ENCODE measurements at places on chromosomes 6 and 20.
A peak's percentile ranks its signal among the peaks of the same experiment; 100 is the strongest.

- no peak for DNase-seq
These were observed 22.7 kb upstream of the TGM6 start for GRCh38 chr20:2358006-2358405.

- DNase-seq = no peak
These were observed 16.3 kb downstream of the LRRC1 start for GRCh38 chr6:53811082-53811481.

DNA sequence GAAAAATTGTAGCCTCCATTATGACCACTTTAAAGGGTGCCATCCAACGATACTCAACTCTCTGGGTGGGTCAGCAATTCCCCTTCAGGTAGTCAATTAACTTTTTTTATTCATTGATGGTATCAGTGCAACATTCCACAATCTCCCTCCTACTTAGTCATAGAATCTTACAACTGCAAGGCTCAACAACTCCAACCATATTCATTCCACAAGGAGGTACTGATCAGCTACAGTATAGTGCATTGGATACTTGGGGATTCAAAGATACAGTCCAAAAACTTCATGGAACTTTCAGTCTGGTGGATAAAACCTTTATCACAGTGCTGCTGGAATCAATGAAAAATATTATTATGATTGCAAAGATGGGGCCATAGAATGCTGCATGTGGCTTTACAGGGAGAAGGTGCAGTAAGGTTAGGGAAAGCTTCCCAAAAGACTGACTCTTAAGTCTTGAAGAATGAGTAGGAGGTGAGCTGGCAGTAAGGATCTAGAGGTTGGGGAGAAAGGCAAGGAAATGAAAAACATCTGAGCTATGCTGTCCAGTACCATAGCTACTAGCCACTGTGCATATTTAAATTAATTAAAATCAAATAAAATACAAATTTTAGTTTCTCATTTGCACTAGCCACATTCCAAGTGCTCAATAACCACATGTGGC lies 314.7 kb upstream of the PRDM1 start:
- DNase-seq = no peak

DNA sequence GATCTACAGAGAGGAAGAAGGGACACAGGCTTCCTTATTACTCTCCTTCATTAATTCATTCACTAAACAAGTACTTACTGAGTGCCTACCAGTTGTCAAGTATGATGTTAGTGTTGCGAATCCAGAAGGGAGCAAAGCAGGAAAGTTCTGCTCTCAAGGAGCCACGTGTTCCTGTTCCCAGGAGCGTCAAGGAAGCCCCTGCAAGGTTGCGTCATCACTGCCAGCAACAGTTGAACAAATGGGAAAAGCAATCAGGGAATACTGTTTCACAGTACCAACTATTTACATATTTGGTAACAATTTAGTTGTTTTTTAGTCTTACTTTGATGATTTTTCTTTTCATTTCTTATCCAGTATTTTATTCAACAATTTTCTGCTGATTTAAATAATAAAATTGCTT lies 310.0 kb downstream of the FOXA2 start:
- DNase-seq = no peak

DNA sequence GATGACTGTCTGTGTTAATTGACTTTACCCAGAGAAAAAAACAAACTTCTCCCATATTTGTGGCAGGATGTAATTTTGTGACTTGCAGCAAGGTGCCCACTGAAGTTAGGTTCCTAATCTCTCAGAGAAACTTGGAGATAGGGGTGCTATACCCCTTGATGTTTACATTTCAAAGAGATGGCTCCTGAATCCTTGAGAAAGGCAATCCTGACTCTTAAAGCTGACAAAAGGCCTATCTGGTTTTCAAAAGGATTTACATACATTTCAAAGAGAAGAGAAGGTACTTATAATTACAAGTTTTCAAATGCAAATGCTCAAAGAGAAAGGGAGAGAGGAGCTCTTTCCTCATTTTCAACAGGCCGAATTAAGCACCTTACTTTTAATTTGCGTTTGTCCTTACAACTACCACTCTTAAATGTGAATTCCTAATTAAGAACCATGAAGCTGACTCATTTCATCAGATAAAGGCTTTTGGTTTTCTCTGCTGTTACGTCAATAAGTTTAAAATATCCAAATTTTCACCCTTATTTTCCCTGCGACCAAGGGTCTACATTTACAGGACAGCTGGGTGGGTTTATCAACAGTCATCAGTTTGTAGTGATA lies 711.8 kb upstream of the MAP3K7 start:
- DNase-seq = no peak

DNA sequence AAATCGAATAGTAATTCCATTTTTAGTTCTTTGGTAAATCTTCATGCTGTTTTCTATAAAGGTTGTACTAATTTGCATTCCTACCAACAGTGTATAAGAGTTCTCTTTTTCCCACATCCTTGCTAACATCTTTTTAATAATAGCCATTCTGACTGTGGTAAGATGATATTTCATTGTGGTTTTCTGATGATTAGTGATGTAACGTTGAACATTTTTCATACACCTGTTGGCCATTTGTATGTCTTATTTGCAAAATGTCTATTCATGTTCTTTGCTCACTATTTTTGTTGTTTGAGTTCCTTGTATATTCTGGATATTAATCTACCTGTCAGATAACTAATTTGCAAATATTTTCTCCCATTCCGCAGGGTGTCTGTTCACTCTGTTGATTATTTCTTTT lies 64.5 kb downstream of the LIN28B start:
- no peak for DNase-seq

- DNase-seq = no peak
These were observed 17.6 kb downstream of the SLC18B1 start for GRCh38 chr6:132780770-132781371.

- no peak for DNase-seq
These were observed 139.4 kb downstream of the RNGTT start for GRCh38 chr6:88823998-88824397.

GRCh38 chr6:30647242-30648116 lies 546 bp downstream of the C6orf136 start:
- peak; percentile 76 for DNase-seq

DNA sequence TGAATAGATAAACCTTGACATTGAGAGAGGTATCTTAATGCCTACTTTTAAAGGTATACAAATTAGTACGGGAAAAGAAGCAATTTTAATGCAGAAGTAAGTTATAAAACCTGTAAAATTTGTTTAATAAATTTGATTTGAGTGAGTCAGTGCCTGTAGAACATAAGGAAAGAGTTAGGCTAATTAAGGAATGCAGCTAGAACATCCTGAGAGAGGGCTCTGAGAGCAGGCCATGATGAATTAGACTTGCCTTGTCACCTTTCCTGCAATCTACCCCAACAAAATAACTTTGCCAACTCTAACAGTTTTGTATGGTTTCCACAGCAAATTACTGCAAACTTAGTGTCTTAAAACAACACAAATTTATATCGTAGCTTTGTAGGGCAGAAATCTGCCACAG lies 700.8 kb downstream of the RFPL4B start:
- DNase-seq = no peak

- no peak for DNase-seq
These were observed 750.6 kb upstream of the MMS22L start for GRCh38 chr6:98033617-98034016.

DNA sequence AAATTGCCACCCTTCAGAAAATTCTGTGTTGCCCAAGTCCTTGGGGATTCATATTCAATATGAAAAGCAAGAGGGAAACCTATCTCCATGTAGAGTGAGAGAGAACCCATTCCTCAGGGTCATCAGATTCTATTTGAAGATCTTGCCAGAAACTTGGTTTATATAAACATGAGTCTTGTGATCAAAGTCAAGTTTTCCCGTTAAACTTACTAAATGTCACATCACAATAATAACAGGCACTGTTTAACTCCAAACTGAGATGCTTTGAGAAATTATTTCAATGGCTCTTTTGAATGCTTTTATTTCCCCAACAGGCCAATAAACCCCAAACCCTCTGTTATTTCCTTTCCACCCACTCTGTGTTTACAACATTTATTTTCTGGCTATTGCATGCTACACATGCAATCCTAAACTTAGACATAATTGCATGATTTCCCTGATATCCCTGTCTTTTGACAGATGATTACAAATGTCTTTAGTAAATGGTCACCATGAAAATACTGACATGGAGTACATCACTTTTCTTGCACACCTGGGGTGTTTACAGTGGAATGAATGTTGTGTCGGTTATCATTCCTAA lies 31.1 kb upstream of the SSTR4 start:
- DNase-seq = no peak

DNA sequence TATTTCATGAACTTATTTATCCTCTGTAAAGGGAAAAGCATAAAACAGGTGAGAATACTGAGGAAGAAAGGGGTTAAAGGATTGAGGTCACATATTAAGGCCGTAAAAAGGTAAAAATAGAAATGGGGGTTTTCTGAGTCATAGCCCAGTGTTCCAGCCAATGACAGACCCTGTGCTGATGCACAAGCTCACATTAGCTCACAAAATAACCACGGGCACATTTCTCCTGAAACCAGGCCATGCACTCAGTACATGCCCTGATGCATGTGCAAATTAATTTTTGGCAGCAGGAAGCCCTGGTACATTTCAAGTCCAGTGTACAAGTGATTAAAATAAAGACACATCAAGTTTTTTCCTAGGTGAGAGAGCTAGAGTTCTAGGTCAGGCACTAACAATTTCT lies 194.4 kb downstream of the TMEM200A start:
- DNase-seq = no peak

DNA sequence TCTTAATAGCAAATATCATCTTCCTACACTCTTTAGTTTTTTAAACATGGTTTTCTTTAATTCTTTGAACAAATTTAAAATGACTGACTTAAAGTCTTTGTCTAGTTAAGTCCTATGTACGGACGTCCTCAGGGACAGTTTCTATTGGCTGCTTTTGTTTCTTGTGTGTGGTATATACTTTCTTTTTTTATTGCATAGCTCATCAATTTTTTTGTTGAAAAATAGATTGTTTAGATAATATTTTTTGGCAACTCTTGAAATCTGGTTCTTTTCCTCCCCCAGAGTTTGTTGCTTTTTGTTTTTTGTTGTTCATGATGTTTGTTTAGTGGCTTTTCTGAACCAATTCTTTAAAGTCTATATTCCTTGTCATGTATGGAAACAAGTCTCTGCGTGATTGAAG lies 479.8 kb downstream of the PREX1 start:
- DNase-seq = no peak

GRCh38 chr6:166716910-166717617 lies 90.0 kb upstream of the RPS6KA2 start:
- no peak for DNase-seq

- DNase-seq = peak; percentile 57
These were observed 79.8 kb upstream of the CHD6 start for GRCh38 chr20:41697861-41698559.

GRCh38 chr6:98583506-98583905 lies 250.9 kb upstream of the POU3F2 start:
- no peak for DNase-seq

- DNase-seq = no peak
These were observed 57.8 kb upstream of the ATXN1 start for GRCh38 chr6:16818992-16819626.

- DNase-seq = no peak
These were observed 29.4 kb upstream of the RPS6KA2 start for GRCh38 chr6:166656230-166657151.

- DNase-seq = no peak
These were observed 125.2 kb downstream of the SULF2 start for GRCh38 chr20:47659904-47660601.

DNA sequence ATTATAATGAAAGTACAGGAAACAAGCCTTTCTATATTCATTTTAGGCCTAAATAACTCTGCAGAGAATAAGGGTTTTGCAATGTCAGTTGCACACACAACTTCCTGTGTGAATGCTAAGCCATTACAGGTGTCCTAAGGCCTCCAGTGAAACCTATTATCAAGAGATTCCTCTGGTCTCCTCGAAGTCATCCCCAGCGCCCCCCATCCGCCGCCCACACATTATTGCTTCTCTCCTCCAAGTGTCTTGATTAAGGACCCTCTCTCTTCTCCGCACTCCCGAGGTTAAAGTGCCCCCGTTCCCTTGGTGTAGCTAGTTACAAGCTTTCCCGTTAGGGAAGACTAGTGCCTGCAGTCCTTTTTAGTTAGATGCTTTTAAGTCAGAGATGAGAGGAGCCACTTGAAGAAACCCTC lies 1.3 kb downstream of the HIVEP2 start:
- DNase-seq = peak; percentile 74

DNA sequence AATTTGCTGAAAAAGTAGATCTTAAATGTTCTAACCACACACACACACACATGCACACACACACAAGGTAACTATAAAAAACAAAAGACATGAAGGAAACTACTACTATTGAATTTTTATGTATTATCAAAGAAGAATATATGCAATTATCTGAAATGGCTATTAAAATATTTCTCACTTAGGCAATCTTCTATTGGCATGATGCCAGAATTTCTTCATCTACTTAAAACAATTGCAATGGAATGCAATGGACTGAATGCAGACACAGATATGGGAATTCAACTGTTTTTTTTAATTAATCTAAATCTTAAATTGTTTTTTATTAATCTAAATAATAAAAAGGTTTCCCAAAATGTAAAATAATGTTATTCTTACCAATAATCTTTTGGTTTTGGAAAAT lies 152.6 kb upstream of the SMLR1 start:
- no peak for DNase-seq

DNA sequence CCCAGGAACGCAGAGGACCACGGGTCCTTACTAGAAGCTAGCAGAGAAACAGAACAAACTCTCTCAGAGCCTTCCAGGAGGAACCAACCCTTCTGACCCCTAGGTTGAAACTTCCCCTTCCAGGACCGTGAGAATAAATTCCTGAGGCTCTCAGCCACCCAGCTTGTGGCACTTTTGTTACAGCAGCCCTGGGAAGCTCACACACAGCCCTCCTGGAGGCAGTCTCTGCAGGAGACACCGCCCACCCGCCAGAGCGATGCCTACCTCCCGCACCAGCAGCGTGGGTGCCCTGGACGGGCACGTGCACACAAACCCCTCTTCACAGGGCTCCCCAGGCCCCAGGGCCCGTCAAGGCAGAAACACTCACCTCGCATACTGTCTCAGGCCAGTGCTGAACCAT lies 4.2 kb downstream of the RNASET2 start:
- DNase-seq = no peak

DNA sequence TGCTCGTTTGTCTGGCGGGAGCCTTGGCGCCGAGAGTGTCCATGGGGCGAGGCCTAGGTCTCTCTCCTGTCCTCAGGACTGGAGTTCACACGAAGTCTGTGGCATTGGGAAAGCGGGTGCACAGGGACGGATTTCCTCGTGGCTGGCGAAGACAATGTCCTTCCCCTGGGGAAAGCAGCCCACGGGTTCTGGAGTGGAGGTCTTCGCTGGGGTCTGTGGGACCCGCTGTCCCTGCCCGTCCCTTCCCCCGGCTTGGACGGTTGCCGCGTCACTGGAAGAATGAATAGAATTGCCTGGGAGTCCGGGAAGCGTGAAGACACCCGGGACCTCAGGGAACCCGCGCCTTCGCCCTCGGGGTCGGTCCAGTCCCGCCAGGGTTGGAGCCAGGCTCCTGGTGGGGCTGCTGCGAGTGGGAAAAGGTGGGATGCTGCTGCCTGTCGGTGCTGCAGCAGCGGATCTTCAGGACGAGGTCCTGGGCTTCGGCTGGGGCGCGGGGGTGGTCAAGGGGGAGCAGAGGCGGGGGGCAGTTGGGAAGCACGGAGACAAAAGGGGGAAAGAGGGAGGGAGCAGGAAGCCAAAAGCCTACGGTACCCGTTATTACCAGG lies 441.8 kb upstream of the DEFB115 start:
- no peak for DNase-seq
